ENCODE measurements at places on chromosomes 16 and 17.
A peak's percentile ranks its signal among the peaks of the same experiment; 100 is the strongest.

DNA sequence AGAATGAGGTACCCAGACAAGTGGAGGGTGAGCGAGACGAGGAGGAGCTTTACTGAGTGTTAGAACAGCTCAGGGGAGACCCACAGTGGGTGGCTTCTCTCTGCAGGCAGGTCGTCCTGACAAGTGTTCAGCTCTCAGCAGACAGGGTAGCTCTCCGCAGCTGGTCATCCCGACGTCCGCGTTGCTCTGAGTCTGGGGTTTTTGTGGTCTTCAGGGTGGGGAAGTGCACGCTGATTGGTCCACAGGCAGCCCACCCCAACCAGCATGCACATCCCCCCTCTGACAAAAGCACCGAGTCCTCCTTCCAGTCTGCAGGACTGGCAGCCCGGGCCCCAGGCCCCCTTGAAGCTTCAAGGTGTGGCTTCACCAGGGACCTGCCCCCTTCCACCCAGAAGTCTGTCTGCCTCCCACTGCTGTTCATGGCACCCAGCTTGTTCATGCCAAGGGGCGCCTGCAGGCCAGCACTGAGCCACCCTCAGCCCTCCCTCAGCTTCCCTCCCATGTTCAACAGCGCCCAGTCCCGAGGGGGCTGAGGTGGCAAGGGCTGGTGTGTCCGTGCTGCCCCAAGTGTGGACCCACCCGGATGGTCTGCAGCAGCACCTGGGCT is 19.9 kb upstream of the WDR45B start:
- DNase-seq: no peak

- no peak for DNase-seq
These were observed 18.7 kb downstream of the KRT9 start for GRCh38 chr17:41553176-41553575.

- no peak for DNase-seq
These were observed 59.7 kb downstream of the GRIN2A start for GRCh38 chr16:10122546-10122945.

GRCh38 chr17:67490471-67490870 is 113.4 kb downstream of the PITPNC1 start:
- DNase-seq: no peak

DNA sequence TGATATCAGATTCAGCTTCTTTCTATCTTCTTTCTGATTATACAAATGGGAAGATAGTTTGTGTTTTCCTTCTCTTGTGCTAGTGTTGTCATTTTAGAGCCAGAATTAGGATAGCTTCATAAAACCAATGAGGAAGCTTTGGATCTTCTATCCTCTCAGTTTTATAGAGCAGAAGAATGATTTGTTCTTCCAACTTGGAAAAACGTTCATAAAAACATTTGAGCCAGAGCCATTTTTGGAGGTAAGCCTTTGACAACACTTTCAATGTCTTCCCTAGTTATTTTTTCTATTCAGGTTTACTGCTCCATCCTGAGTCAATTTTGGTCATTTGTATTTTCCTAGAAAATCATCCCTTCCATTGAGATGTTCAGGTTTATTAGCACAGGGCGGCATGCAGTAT is 91.2 kb upstream of the MYOCD start:
- no peak for DNase-seq

DNA sequence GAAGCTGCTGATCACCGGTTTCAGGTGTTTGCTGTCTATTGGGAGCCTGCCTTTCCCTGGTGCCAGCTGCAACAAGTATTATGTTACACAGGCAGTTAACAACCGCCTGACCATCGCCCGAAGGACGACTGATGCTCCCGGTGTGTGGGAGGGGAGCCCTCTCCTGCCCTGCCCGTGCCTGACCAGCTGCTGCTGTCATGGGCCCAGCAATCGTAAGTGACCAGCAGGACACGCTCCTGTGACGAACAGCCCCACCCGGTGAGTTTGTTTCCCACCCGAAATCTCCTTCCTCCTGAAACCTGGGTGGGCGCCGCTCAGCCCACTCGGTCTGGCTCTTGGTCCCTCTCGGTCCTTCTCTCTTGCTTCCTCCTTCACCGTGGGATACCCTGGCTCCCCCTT is 17.9 kb upstream of the UBE2I start:
- no peak for DNase-seq

- no peak for DNase-seq
These were observed 11.2 kb downstream of the CD300LB start for GRCh38 chr17:74520016-74520434.

DNA sequence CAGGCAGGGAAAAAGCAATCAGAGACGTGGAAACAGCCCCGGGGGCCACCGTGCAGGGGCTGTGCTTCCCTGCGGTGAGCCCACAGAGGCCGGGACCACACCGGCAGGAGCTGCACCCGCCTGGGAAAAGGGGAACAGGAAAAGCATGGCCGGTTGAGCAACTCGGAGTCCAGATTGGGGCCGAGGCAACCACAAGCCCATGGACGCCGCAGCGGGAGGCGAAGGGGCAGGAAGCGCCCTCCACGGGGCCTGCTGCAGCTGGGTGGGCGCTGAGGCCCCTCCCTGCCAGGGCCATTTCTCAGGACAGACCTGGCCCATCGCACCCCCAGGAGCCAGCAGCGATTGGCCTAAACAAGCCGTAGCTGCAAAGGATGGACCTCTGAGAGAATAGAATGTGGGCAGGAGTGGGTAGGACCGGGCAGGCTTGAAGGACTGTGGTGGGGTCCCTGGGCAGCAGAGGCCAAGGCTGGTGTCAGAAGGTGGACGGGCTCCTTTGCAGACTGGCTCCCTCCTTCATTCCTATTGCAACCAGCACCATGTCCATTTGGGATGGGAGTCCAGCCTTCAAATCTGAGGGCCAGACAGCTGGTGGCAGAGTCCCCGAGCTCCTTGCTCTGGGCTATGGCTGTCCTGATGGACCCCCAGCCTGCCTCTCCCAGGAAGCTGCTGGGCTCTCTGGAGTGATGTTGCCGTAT is 30.4 kb downstream of the COX4I1 start:
- DNase-seq: no peak

DNA sequence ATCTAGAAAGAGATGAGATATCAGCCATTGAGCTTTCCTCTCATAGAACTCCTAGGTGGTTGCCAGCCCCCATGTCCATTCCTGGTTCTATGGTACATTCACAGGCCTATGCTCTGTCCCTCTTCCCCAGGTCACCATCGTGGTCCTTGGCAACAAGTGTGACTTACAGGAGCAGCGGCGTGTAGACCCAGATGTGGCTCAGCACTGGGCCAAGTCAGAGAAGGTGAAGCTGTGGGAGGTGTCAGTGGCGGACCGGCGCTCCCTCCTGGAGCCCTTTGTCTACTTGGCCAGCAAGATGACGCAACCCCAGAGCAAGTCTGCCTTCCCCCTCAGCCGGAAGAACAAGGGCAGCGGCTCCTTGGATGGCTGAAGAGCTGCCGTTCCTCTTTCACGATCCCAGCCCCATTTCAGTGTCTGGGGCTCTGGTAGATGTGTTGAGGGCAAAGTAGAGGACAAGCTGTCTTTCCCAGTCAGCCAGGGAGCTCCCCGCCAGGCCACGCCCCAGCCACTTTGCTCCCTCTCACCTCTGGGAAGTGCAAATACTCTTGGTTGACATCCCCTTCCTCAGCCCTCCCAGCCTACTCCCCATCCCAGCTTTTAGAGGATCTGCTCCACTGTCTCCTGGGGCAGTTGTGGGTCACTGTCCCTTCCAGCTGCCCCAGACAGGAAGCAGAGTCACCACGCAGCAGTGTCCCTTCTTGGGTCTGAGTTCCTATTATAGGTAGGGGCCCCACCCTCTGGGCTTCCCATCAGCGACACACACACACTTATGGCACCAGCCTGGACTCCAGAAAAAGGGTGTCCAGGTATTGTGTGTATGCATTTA is 3.8 kb downstream of the NKIRAS2 start:
- DNase-seq: no peak

- no peak for DNase-seq
These were observed 66.6 kb upstream of the LHX1 start for GRCh38 chr17:36870720-36870999.

DNA sequence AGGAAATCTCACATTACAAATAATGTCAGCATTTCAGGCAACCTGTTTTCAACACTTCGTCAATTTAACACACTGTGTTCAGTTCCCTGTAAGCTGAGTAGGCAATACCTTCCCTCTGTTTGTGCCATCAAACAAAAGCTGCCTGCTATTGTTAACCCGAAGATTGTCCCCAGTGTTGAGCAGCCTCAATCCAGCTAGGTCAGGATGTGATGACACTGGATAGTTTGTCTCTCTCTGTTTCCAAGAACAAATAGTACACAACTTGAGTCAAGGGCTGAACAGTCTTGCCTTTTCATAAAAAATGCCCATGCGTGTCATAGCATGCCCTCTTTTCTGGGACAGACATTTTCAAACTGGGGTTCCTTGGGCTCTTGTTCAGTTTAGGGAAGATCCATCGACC is 36.4 kb downstream of the HSD17B2 start:
- no peak for DNase-seq

GRCh38 chr16:47064775-47065174 is 79.0 kb downstream of the NETO2 start:
- DNase-seq: no peak

GRCh38 chr17:63699638-63700527 is at the start of gene LIMD2:
TSS of gene LIMD2 (minus strand) at chr17:63700125. CDS start at chr17:63699298, 827 bp downstream.
- DNase-seq: peak; percentile 82

- no peak for DNase-seq
These were observed 503.5 kb downstream of the HAPSTR1 start for GRCh38 chr16:9594946-9595345.

GRCh38 chr16:1261131-1261892 is 5.4 kb downstream of the TPSD1 start:
- DNase-seq: no peak

DNA sequence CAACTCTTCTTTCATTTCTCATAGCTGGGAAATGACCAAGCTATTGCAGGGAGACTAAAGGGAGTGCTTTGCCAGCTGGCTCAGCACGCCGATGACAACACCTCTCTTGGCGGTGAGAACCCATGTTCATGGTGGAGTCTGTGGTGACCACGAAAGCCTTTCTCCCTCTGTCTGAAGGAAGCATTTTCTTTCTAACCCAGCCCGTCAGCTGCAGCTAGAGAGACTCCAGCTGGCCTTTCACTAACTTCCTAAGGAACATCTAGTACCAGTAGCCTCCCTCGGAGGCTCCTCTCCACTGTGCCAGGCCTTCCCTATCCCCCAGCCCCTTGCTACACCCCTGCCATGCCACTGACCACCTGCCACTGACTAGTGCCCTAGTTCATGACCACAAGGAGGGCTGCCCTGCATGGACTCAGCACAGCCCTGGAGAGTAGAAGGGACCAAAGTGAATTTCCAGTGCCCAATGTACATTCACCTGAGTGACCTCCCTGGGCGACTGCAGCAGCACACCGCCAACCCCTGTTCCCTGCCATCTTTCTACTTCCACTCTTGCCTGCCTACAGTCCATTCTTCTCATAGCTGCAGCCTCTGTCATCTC is 81.3 kb downstream of the CBLN1 start:
- DNase-seq: no peak

- peak; percentile 14 for DNase-seq
These were observed 42.3 kb upstream of the NKD1 start for GRCh38 chr16:50505714-50506542.

DNA sequence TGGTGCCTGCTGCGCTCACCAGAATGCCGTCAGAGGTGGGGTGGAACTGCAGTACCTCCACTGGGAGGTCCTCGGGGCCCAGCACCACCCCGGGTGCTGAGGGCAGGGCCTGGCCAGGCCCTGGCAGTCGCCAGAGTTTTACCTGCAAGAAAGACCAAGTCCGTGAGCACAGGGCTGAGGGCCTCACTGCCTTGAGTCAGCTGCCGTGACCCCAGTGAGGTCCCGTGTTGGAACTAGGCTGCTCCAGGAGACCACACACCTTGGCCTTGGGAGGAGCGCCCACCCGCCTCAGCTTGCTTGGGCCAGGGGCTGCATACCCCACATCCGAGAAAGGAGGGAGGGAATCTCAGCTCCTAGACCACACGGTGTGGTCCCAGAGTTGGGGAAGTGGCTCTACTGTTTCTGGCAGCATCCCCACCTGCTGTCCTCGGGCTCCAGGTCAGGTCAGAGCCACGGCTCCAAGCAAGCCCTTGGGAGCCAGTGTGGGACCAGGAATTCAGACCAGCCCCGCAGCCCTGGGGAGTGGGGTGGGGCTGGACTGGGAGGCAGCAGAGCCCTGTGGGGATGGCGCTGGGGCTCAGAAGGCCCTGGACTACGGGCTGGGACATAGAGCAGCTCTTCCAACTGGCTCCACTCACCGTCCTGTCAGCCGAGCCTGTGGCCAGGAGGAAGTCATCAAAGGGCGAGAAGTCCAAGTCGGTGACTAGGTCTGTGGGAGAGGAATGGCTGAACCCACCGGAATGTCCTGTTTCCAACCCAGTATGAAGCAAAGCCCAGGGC is 8.7 kb downstream of the CORO7 start:
- no peak for DNase-seq

GRCh38 chr17:70906808-70907207 is 737.5 kb downstream of the KCNJ2 start:
- no peak for DNase-seq

- no peak for DNase-seq
These were observed 96.1 kb downstream of the C17orf67 start for GRCh38 chr17:56737421-56738161.

GRCh38 chr16:70495425-70496182 is 27.8 kb downstream of the COG4 start:
- DNase-seq: no peak

GRCh38 chr17:5473906-5474305 is 5.1 kb upstream of the DHX33 start:
- DNase-seq: no peak

GRCh38 chr16:24568392-24568791 is 29.0 kb downstream of the RBBP6 start:
- no peak for DNase-seq

DNA sequence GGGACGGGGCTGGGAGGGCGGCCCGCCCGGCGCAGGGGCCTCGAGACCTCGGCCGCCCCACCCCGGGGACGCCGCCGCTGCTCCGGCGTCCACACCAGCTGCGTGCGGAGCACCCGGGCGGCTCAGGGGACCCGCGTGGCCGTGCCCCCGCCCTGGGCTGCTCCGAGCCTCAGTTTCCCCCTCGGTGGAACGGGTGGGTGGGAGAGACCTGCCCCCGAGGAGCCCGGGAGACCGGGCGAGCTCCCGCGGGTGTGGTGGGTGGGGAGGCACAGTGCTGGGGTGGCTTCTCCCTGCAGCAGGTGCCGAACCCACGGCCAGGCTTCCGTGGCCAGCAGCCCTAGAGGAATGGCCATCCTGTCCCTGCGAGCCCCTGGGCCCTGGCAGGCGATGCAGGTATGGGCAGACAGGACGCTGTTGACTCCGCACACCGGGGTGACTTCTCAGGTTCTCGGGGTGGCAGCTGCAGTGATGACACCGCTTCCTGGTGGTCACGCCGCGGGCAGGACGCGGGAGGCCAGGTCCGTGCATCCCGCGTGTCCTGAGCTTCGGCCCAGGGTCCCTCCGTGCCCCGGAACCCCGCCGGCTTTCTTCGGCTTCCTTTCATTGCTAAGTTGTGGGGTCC is 677 bp downstream of the DEF8 start:
- DNase-seq: no peak
